Right hindlimb (tissue), 1 donor: ENCODE measurements at places on chromosomes 2 and 18.

DNA sequence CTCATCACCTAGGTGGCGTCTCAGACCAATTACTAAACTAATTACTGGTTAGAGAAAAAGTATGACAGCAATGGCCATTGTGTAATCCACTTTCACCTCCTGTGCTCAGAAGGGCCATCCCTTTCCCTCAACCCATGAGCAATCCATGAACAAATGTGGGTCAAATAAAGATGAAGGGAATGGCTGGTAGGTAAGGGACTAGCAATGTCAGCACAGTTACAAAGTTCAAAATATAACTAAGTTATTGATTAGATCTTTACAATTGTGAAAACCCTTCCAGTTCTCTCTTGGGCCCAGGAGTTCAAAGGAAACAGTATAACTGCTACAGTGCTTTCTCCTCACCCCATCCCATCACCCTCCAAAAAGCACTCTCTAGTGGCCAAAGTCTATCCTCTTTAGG lies 98.3 kb downstream of the DTNA start:
- no peak for DNase-seq

GRCh38 chr2:35871672-35872071 lies 483.9 kb upstream of the CRIM1 start:
- no peak for DNase-seq

- DNase-seq, result peak; percentile 55
Measured at GRCh38 chr2:112482309-112483041, 519 bp downstream of the TTL start.

DNA sequence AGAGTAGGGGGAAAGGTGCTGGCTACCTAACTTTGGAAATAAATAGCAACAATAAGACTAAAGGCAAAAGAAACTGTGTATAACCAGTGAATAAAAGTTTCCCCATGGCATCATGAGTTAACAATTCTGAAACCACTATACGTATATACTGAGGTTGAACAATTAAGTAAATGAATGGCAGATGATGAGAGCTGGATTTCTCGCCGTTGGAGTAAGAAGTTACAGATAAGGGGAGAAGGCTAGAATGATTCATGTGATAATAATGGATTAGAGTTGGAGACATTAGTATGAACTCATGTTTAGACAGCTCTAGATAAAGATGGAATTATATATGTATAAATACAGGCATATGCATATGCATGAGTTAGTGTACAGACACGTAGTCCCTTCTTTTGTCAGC lies 152.7 kb downstream of the UBR3 start:
- no peak for DNase-seq

GRCh38 chr18:51654488-51655326 lies 457.2 kb upstream of the MEX3C start:
- no peak for DNase-seq

DNA sequence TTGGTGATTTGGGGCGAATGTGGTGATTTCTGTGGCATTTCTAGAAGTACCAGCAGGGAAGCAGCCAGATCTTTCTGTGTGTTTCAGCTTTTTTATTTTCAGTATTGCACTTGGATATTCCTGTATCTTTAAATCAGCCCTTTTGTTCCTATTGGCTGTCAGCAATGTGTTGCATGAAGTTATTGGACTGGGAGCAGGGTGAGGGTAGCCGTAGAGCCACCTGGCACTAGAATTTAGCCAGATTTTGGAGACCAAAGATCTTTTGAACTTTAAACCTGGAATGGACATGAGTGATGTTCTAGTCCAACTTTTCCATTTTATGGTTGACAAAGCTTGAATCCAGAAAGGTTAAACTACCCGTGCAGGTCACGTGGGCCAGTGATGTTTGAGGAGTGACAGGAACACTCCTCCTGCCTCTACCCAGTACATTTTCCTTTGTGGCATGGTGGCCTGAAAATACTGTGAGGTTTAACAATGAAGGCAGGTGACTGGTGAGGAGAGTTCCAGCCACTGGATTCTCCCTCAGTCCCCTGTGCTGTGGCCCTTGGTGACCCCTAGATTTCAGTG lies 122.3 kb downstream of the NEDD4L start:
- DNase-seq, result no peak

GRCh38 chr18:44602380-44602779 lies 78.3 kb upstream of the SETBP1 start:
- no peak for DNase-seq

- no peak for DNase-seq
Measured at GRCh38 chr2:81576713-81577112, 1272.2 kb upstream of the LRRTM1 start.

- no peak for DNase-seq
Measured at GRCh38 chr2:192203876-192204275, 9.1 kb upstream of the TMEFF2 start.

DNA sequence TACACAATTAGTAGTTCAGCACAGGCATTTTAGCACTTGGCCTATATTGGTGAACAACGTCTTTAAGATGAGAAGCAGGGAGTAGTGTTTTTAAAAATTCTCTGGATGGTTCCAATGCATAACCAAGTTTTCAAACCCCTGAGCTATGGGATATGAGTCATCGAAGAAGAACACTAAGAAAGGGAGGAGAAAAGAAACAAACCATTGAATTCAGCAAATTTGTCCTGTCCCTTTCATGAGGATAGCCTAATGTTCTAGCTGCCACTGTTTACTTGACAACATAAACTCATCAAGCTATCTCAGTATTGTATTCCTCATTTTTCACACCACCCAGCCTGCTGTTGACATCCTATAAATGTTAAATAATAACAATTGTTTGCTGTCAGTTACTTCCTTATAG lies 158.0 kb downstream of the BARD1 start:
- no peak for DNase-seq

- no peak for DNase-seq
Measured at GRCh38 chr2:3097804-3098203, 279.8 kb downstream of the EIPR1 start.
